ENCODE measurements at places on chromosomes 16 and 17.

DNA sequence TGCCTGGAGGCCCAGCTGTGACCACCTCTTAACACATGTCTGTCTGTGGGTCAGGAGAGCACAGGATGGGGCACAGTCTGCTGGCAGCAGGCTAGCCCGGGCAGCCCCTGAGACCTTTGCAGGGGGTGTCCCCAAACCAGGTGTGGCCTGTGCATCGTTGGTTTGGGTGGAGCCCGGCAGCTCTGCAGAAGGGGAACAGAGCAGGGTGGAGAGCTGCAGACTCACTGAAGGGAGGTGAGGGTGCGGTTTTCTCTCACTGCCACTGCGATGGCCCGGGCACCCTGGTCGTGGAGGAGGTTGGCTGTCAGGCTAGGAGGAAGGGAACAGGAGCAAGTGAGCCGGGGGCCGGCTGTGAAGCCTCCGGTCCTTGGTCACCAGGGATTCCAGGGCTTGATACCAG is 28.8 kb downstream of the NLRC3 start:
- no peak for DNase-seq

- DNase-seq, result no peak
These were observed 11.3 kb downstream of the CA5A start for GRCh38 chr16:87924811-87925670.

DNA sequence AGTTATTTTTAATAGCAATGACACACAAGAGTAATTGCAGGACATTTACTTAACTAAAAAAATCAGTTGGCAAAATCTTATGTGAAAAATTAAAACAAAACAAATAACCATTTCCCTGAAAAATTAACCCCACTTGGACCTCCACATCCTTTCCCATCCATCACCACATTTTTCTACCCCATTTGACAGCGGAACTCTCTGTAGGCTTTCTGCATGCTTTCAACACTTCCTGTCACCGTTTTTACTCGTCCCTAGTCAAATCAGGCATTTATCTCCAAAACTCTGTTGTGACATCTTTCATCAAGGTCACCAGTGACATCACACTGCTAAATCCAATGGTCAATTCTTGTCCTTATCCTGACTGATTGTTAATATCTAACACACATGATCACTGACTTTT is 27.5 kb downstream of the KCNJ16 start:
- no peak for DNase-seq

DNA sequence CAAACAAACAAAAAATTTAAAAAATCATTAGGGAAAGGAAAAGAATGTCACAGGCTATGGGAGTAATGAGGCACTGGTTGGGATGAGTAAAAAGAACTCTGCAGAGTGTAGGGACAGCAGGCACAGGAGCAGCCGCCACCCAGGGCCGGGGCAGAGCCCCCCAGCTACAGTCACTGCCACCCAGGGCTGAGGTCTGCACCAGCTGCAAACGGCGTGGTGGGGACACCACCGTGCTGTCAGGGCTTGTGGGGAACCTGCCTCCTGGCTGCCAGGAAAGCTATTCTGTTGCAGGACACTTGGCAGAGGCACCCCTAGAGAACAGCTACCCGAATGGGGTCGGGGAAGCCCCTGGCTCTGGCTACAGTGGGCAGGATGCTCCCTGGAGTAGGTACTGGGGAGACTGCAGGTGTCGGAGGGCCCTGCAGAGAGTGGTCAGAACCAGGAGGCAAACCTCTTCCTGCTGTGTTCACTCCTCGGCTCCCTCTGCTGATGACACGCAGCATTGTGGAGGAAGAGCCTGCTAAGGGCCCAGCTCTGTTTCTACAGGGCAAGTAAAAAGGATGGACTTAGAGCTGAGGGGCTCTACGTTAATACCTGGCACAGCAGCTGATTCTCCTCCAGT is 32.3 kb upstream of the CAPN15 start:
- peak; percentile 13 for DNase-seq

GRCh38 chr16:3915426-3916260 is 35.1 kb upstream of the CREBBP start:
- no peak for DNase-seq

DNA sequence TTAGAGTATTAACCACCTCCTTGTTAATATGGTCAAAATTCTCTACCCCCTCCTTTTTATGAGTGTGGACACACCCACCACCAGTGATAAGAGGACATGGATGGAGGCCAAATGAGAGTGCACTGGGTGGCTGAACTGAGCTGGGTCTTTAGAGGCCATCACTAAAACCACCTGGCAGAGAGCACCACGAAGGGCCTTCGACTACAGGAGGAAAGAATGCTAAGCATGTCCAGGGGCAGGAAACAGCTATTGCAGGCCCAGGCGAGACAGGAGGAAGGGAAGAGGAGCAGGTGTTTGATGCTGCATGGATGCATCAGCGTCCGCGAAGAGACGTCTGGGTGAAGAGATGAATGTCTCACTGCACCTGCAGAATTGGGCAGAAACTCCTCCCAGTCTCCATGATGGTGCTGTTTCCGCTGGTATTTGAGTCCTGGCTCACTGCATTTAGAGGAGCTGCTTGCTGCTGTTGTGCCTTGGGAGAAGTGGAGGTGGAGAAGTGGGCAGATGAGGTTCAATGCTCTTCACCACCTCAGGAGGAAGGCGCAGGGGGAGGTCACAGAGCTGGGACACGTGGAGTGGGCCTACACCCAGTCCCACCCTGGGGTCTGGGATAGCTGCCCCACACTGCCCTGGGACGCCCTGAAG is 33.2 kb downstream of the SPHK1 start:
- DNase-seq, result no peak

DNA sequence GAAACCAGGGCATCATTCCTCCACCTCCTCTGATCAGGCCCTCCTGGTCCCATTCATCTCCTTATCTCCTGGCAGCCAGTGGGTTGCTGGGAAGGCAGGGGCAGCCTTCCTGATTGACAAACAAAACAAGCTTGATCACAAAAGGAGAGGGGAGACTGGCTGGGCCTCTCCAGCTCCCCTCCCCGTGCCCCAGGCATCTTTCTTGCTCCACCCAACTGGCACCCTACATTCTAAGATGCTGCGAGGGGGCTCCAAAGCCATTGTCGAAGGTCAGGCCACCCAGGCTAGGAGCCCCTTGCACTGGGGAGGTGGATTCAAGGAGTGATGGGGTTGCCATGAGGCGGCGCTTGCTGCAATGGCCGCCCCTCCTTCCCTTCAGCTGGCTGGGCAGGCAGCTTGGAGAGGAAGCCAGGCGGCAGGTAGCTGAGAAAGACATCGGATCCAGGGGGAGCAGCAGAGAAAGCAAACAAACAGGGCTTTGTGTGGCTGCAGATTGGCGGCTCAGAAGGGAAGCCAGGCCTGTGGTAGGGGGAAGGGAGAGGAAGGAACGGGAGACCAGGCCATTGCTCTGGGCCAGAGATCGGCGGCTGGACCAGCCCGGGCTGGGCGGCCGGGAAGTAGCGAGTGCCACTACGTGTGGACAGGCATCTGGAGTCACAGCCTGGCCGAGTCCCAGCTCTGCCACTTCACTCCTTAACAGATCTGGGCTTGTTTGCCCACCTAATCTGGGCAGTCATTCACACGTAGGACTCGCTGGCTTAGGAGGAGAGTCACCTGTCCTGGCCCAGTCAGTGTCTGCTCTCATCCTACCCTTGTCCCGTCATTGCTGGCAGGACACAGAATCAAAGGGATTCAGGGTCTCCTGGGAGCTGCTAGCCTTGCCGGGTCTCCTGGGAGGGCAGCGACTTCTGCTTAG is 12.3 kb downstream of the RAI1 start:
- DNase-seq, result no peak

All from CD4-positive, CD25-positive, alpha-beta regulatory T cell (primary cell).